DMS79 (cell line): ENCODE measurements at places on chromosomes 1 and 21.

GRCh38 chr1:8643542-8644536 lies 173.6 kb downstream of the RERE start:
- DNase-seq: no peak

GRCh38 chr1:67685558-67686266 lies 711 bp downstream of the GADD45A start:
- peak; percentile 11 for DNase-seq

DNA sequence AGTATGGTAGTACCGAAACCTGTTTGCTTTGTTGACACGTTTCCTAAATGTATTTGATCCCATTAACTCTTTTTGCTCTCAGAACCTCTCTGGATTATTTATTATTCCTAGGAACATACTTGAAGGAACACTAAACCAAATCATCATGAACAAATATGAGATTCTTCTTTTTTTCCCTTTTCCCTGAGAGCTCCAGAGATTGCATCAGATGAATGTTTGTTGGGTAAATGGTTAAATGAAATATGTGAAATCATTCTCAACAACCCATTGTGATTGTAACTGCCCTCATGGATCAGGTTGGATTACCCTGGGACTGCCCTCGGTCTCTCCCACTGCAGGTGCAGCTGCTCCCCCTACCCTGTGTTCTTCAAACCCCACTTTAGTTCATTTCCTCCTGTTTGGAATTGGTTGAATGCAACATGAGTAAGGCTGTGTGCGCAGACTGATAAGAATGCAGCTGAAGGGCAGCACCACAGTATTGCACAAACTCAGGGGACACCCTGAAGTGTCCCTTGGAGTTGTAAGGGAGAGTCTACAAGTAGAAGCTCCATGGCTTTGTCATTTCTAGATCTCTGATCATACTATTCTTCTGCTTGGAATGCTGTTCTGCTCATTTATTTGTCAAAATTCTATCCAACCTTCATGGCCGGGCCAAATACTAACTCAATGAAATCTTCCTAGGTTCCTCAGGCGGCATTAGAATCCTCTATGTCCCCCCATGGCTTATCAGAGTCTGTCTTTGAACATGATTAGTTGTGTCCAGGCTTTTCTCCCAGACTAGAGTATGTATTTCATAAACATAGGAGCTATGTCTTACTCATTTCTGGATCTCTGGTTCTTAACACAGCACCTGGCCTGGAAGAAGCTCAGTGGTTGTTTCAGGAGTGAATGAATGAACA lies 47.1 kb upstream of the NEK2 start:
- no peak for DNase-seq

DNA sequence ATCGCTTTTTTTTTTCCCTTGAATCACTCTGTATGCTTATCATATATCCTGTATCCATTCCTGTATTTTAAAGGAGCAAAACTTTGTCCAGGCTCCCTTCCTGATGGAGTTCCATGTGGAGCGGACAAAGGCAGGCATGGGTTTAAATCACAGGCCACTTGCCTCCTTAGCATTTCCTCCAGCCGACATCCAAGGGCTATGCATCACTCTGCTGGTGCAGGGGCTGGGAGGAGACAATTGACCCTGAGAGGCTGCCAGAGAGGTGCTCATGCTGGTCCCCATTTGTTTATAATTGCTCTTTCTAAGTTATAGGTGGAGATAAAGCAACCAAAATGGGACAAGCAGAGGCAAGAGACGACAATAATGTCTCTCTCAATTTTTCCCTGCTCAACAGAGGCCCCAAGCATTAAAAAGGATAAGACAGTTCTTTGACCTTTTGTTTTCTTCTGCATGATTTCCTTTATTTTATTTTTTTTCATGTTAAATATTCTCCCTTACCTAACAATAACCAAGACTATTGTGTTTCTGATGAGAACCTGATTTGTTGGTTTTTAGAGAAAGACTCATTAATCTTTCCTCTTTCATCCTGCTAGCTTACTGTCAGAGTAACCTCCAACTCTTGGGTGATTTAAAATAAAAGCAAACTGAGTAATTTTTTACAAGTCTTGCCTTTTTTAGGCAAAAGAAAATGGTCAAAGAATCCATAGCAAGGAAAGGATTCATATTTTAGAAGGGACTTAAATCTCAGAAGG lies 353.7 kb downstream of the ADGRL2 start:
- no peak for DNase-seq

DNA sequence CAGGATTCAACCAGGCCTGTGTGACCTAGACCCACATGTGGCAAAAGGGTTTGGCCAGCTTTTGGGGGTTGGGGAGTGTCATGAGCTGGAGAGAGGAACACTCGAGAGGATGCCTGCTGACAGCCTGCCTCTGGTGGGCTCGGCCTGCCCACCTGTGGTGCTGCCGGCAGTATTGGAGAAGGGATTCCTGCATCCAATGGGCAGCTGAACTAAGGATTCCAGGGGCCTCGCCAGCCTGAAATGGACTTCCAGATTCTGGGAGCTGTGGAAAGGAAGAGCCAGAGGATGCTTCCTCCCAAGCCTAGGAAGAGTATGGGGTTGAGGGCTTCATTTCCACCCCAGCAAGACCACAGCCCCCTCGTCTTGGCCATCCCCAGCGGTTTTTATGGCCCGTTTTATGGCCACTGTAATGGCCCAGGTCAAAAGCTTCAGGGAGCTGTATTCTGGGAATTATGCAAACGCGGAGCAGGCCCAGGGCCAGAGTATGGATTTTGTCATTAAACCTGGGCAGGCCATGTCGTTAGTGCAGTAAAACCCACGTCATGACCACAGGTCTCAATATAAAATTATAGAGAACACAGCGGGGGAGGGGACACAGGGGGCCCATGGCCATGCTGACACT lies 63.6 kb downstream of the TMEM53 start:
- no peak for DNase-seq

GRCh38 chr1:222127526-222128152 lies 385.8 kb upstream of the DUSP10 start:
- no peak for DNase-seq

- peak; percentile 29 for DNase-seq
These were observed 1.1 kb upstream of the TTC39A start for GRCh38 chr1:51331206-51332100.

GRCh38 chr1:92817137-92817697 lies 14.6 kb upstream of the RPL5 start:
- DNase-seq: no peak

DNA sequence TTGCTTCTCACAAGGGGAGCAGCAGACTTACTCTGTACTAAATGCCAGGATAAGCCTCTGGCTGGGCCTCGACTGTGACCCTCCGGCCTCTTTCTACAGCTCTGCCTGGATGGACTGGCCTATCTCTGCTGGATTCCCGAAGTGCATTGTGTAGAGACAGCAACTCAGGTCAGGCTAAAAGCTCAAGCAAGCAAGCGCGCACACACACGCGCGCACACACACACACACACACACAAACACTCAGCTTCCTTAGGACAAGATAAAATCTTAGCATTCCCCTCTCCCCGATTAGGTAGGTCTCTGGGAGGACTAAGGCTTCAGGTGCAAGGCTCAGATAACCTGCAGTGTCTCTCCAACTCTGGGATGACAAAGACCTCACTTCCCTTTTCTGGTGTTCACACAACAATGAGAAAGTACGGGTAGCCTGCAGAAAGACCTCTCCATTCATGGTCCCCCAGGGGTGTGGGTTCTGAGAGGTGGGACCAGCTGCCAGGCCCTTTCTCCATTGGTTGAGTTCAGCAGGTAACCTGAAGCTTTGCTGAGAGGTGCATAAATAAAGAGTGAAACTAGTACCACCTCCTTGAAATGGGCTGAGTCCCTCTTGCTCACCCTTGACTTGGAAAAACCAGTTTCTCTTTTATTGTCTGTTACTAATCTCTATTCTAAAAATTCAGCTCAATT lies 155.1 kb upstream of the CAMK1G start:
- DNase-seq: peak; percentile 76

GRCh38 chr1:43418858-43419257 lies 29.2 kb downstream of the SZT2 start:
- peak; percentile 98 for DNase-seq

- DNase-seq: no peak
These were observed 38.2 kb downstream of the ITPKB start for GRCh38 chr1:226700861-226701260.

- no peak for DNase-seq
These were observed 1.4 kb downstream of the NIT1 start for GRCh38 chr1:161119092-161119903.

GRCh38 chr1:107692580-107693345 lies 272.2 kb downstream of the VAV3 start:
- DNase-seq: peak; percentile 49

- DNase-seq: peak; percentile 72
These were observed 198.9 kb downstream of the HS2ST1 start for GRCh38 chr1:87113313-87113712.

- no peak for DNase-seq
These were observed 104.8 kb upstream of the COG2 start for GRCh38 chr1:230537456-230537855.

DNA sequence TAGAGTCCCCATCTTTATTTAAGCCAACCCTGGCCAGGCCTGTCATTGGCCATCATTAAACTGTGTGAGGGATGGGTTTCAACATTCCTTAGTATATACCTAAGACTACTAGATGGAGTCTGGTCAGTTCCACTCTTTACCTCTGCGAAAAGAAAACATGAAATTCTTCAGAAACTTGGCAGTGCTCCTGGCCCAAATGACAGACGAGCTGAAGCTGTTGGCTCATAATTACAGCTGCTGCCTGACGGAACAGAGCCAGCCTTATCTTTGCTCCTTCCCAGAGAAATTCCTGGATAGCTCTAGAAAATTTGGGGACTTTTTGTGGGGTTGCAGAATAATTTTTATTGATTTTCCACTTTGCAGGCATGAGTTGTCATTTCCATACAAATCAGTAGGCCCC lies 30.4 kb downstream of the NPHS2 start:
- DNase-seq: no peak

- no peak for DNase-seq
These were observed 72.7 kb upstream of the FAM20B start for GRCh38 chr1:178953034-178953433.

DNA sequence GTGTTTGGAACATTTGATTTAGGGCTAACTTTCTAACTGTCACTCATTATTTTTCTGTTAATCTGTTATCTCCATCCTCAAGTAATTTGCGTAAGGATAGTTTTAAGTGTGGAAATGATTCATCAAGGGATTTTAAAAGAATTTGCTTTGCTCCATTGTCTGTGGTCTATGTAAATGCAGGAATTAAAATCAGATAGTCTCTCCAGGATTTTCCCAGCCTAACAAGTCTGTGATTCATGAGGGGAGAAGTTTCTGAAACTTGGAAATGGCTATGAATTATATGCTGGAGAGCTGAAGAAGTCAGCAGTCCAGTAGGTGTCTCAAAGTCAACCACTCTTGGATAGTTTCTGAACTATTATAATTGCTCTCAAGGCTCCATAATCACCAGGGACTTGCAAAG lies 264.5 kb downstream of the MRPL39 start:
- no peak for DNase-seq

DNA sequence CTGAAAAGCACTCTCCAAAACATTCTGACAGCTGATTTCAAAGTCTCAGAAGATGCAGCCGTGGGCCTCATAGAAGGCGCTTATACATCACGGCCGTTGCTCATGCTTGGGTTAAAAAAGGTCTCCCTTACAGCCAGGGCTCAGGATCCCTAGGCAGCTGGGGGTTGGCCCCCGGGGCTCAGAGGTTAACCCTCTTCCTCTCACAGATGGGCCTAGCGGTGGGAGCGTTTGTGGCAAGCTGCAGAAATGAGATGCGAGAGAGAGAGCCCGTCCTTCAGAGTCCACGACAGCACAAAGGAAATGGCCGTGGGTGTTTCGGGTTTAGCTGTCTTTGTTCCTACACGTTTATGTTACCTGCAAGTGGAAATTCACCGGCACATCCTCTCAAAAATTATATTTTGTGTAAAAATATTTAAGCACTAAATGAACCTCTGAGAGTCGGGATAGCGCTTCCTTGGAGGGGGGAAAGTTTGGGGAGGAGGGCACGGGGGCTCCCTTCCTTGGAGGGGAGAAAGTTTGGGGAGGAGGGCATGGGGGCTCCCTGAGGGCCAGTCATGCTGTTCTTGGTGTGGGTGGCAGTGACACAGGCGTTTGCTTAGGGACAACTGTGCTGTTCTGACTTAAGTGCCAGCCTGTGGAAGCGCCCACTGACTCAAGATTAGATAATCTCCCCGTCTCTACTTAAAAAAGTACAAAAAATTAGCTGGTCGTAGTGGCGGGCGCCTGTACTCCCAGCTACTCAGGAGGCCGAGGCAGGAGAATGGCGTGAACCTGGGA lies 20.5 kb upstream of the PRDM15 start:
- DNase-seq: no peak

DNA sequence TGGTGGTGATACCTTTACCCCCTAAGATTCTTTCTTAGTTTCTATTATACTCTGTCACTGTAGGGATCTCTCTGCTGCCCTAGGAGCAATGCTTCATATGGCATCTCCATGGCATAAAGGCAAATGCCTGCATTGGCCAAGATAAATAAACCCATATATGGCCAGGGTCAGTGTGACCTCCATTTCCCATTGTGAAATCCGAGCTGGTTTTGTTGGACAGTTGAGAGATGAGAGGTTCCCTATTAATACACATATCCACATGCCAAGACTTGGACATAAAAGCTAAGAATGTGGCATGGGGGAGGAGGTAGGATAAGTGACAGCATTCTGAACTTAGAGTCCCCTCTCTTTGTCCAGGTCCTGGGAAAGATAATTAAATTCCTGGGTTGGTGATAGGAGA lies 1.4 kb downstream of the TPM3 start:
- no peak for DNase-seq

DNA sequence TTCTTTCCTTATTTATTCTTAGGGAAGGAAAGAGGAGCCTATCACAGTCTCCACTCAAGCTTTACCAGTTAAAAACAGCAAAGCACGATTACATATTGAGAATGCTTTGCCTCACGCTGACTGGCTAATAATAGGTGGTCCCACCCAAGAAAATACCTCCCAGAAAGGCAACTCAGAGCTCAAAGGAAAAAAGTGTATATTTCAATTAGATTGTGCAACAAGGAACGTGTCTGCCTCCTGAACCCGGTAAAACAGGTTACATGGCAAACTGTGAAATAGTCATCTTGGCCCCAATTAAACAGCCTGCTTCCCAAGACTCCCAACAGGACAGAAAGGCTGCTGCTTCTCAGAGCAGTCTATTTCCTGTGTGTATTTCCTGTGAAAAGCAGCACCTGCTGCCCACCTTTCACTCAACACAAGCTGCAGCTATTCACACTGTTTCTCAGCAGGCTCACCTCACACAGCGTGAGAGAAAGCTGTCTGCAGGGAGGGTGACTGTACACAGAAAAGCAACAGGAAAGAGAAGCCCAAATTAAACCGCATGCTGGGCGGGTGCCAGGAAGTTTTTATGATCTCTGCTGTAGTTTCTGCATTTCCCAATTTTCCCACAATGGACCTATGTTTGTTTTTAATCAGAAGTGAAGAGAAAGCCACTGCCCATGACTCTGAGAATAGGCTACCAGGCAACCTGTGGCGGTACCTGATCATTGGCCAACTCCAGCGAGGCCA lies 44.0 kb downstream of the URB1 start:
- no peak for DNase-seq

GRCh38 chr1:196193896-196194559 lies 414.2 kb downstream of the KCNT2 start:
- no peak for DNase-seq

GRCh38 chr1:211705467-211706091 lies 30.2 kb upstream of the NEK2 start:
- peak; percentile 68 for DNase-seq
